ENCODE measurements at places on chromosomes 4 and X.

GRCh38 chrX:70026112-70026850 lies 23.5 kb downstream of the AWAT2 start:
- DNase-seq, result no peak

- no peak for DNase-seq
These were observed 17.5 kb downstream of the CFAP99 start for GRCh38 chr4:2436301-2436700.

GRCh38 chrX:102723456-102723855 lies 2.9 kb downstream of the GPRASP3 start:
- DNase-seq, result no peak

DNA sequence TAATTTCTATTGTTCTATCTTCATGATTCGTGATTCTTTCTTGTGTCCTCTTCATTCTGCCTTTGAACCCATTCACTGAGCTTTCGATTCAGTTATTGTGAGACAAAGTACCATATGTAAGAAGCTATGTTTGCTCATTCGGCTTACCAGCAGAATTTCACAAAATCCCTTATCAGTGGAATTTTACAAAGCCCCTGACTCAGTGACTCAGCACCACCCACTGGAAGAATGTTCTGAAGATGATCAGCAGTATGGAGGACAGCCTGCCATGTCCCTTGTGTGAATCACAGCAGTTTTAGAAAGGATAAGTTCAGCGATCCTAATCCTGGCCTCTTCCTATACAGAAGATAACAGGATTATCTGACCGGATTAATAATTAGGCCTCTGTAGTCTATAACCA lies 5.8 kb upstream of the UXT start:
- no peak for DNase-seq

GRCh38 chr4:189200353-189200752 lies 740.3 kb upstream of the FRG1 start:
- no peak for DNase-seq

GRCh38 chr4:56655627-56656345 lies 25.3 kb downstream of the HOPX start:
- DNase-seq, result peak; percentile 55

GRCh38 chr4:172495769-172496168 lies 672.8 kb upstream of the GALNT7 start:
- no peak for DNase-seq

GRCh38 chrX:12978205-12979025 lies 3.5 kb downstream of the TMSB4X start:
- DNase-seq, result no peak

DNA sequence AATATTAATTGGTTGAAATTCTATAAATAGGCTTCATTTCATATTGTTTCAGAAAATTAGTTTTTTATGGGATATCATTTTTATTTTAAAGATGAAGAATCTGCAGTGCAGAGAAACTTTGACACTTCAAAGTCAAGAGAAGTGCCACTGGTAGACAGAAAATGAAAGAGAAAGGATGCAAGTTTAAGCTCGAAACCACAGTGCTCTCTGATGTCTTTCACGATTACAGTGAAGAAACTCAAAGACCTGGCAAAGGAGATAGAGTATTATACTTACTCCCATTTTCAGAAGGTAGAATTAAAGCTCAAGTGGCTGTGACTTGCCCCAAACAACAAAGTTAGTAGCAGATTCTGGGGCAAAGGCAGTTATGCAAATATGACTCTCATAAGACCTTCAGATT lies 745.4 kb downstream of the TECRL start:
- DNase-seq, result no peak

- DNase-seq, result no peak
These were observed 19.7 kb upstream of the CXCL6 start for GRCh38 chr4:73816814-73817213.

- no peak for DNase-seq
These were observed 5.0 kb downstream of the FGA start for GRCh38 chr4:154585369-154586018.

Measured in germinal center (tissue), 1 donor.